Activated CD8-positive, alpha-beta T cell treated with anti-CD3 and anti-CD28 coated beads for 36 hours (primary cell): ENCODE measurements at places on chromosomes 4 and X.
A peak's percentile ranks its signal among the peaks of the same experiment; 100 is the strongest.

DNA sequence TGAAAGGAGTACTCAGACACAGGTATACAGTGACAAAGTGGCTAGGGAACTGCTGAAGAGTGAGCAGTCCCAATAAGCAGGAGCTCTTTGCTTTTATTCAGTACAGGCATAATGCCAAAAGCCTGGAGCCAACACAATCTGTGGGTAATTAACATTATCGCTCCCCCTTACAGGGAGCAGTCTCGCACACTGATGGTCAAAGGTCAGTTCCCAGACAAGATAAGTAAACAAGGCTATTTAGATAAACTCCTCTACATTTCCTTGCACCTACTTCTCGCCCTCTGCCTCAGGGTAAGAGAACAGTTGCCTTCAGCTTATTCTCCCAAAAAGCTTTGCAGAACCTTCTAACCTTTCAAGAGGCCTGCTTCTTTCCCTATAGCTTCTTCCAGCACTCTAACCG, 73.9 kb upstream of the TAF9B start:
- no peak for DNase-seq

- DNase-seq = no peak
Measured at GRCh38 chrX:17635231-17635630, 102.1 kb upstream of the SCML1 start.

DNA sequence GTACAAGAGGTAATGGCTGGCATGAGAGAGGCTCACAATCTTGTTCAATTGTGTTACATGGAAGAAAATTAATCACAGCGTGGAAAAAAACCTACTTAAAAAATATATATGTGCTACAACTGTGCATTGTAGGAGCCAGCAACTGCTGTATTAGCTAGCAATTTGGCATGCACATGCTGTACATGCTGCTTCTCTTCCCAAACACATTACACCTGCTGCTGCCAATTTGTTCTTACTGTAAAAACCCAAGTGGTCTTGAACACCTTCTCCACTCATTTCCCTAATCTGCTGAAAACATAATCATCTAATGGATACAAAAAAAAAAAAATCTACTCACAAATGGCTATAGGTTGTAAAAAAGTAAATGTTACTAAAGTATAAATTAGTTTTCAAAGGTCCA, 264.2 kb downstream of the INPP4B start:
- no peak for DNase-seq

GRCh38 chr4:170872794-170873193, 783.0 kb upstream of the AADAT start:
- no peak for DNase-seq

DNA sequence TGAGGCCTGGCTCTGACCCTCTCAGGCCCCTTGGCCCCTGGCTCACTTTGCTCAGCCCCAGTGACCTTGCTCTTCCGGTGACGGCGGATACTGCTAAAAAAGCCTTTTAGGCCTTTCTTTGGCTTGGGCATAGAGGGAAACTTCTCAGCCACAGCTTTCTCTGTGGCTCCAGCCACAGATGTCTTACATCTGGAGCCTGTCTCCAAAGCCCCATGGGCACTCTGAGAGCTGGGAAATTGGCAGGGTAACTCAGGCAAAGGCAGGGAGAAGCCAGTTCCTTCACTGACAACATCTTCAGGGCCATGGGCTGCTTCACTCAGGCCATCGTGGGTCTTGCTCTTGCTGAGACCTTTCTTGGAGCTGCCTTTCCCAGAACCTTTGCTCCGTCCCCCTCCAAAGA, 12.8 kb downstream of the AMER1 start:
- DNase-seq = no peak

- DNase-seq = no peak
Measured at GRCh38 chr4:69649207-69649606, 3.8 kb downstream of the UGT2A1 start.

- peak; percentile 63 for DNase-seq
Measured at GRCh38 chr4:108118505-108118904, 50.2 kb downstream of the LEF1 start.

- no peak for DNase-seq
Measured at GRCh38 chrX:117910216-117910615, 206.4 kb downstream of the KLHL13 start.

- DNase-seq = no peak
Measured at GRCh38 chr4:109155682-109156283, 146.7 kb downstream of the COL25A1 start.

GRCh38 chr4:2186865-2187172, 55.1 kb downstream of the HAUS3 start:
- no peak for DNase-seq

DNA sequence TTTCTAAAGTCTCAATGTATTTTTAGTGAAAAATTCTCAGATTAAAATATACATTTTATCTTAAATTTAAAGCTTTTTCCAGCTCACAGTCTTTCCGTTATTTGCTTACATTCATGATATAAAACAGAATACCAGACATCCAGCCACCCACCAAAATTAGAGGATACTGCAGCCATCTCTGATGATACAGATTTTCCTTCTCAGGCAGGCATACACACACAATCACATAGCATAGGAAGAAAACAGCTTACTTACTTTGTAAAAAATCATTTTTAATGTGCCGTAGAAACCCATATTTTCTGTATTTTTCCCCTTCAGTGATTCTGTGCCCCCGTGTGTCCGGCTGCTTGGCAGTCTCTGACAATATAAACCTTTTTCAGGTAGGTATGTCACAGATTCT, 183.7 kb downstream of the FBXW7 start:
- DNase-seq = no peak

DNA sequence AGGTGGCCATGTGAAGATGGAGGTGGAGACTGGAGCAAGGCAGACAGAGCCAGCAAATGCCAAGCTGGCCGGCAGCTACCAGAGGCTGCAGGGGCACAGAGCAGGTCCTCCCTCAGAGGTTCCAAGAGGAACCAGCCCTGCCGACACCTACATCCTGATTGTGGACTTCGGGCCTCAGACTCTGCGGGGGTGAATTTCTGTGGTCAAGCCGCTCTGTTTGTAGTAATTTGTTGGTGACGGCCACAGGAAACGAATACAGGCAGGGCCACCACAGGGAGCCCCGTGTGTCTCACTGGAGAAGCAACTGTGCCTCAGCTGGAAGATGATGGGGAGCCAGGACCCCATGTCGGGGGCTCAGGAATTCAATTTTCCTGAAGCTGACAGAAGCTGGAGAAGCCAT, 28.3 kb downstream of the ZFYVE28 start:
- DNase-seq = no peak

DNA sequence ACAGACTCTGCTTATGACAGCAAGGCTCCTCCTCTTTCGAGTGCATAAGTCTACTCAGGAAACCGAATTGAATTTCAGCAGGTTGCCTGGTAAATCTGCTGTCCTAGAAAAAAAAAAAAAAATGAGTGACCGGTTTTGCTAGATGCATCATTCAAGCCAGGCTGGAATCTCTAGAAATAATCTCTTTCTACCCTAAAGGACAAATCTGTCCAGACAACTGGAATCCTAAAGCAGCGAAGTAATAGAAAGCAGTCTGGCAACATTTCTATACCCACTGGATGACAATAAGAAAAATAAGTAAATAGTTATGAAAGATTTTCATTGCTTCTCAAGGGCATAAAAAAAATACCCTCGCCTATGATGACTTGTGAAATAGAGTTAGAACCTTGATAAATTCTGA, 703.5 kb downstream of the RPA4 start:
- no peak for DNase-seq

DNA sequence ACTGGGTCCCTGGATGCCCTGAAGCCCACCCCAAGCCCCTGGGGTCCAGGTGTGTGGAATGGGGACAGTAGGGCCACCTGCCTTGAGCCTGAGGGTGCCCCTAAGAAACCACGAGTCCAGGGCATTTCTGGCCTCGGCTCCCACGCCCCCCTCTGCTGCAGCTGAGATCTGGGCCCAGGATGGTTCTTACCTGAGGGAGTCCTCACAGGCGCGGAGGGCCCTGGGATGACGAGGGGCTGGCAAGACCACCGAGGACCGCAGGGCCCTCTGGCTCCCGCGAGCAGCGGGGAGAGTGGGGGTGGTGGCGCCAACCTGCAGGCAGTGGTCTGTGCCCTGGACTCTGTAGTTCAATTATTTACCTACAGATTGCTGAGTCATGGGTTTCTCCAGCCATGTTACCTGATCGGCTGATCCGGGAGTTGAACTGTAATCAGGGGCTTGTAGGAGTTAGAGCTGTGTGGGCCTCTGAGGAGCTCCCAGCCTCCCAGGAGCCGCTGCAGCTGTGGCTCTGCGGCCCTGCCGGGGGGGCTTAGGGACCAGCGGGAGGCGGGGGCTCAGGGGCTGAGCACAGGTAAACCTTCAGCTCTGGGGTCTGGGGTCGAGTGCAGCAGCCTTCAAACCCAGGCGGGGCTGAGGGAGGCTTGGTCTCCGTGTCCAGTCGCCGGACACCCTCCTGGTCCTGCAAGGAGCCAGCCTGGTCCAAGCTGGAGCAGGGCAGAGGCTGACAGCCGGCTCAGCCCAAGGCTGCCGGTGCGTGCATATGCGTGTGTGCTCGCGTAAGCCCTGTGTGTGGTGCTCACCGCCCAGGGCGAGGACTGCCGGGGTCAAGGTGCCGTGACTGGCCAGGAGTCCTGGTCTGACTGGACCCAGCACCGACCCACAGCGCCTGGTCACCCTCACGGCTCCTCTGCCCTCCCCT, at the start of gene SLC26A1:
Gene SLC26A1, minus strand, starts transcription at position 294 of the 919 bp plus-strand sequence. CDS start 1,701 bp downstream, outside the sequence.
- DNase-seq = no peak

- DNase-seq = no peak
Measured at GRCh38 chr4:74329307-74329706, 21.0 kb downstream of the EPGN start.

GRCh38 chr4:84697615-84698201, 114.8 kb downstream of the CDS1 start:
- no peak for DNase-seq

DNA sequence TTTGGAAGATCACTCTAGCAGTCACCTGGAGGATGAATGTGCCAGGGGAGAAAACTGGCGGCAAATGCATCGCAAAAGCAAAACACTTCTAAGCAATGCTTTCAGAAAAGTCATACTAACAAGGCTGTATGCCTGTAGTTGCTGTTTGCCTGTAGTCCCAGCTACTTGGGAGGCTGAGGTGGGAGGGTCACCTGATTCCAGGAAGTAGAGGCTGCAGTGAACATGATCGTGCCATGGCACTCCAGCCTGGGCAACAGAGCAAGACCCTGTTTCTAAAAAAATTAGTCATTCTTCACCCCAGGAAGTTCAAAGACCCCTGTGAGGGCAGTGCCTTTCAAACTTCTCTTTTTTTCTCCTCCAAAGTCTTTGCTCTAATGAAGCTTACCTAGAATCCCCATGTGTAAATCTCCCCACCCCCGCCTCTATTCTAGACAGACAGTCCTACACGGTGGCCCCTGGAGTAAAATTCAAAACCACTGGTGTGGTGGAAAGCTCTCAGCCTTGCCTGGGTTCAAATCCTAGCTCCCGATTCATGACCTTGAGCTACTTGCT, 5.5 kb downstream of the SOWAHD start:
- DNase-seq = no peak

DNA sequence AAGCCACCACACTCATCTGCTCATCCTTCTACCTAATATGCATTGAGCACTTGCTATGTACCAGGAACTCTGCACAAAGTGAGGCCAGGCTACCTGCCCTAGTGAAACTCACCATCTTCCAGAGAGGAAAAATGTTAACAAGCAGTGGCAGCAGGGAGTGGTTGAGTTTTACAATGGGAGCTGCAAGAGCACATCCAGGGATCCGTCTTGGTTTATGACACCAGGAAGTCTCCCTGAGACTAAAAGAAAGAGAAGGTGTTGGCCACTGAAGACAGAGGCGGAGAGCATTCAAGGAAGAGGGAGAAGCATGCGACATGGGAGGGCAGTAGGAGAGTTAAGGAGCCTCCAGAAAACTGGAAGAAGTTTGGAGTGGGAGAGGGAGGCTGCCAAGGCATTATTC, 178.1 kb upstream of the CPEB2 start:
- no peak for DNase-seq

DNA sequence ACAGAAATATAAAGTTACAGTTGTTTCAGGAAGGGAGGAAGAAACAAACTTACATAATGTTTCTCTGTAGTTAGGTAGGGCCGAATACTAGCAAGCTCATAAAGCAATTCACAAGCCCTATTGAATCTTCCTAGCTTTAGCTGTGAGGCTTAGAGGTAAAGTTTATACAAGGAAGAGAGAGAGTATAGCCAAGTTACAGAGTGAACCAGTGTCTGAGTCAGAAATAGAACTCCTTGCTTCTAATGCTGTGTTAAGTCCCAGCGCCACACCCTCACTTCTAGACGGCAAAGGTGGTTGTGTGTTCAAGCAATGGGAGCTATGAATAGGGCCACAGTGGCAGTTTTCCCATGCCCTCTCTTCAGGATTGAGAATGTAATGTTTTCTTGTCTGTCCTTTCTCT, 6.1 kb downstream of the LPAR4 start:
- no peak for DNase-seq

GRCh38 chrX:80229626-80230025, 190.6 kb upstream of the TENT5D start:
- DNase-seq = no peak

DNA sequence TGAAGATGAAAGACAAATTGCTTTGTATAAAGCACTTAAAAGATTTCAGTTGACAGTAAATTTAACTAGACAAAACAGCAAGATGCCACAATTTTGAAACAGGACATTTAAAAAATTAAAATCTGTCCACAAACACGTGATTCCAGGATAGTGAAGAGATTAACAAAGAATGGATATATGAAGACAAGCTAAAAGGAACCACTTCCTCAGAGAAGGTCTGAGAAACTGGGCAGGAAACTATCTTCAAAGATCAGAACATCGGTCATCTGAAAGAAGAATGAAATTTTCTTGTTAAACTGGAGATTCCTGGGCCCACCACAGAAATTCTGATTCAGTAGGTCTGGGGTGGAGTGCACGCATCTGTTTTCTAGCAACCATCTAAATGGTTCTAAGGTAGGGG, 1.4 kb downstream of the RWDD4 start:
- peak; percentile 20 for DNase-seq

DNA sequence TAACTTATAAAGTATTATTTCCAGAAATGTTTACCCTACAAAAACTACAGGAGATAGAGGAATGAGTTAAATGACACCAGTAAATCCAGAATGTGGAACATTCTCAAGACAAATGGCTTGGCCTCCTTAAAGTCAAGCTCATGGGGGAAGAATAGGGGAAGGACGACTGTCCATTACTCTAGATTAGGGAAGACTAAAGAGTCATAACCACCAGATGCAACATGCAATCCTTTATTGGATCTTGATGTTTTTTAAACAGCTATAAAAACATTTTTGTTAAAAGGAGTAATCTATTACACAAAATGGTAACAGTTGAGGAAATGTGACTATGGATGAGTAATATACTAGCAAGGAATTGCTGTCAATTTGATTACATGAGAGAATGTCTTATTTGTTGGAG, 11.1 kb downstream of the ACOT9 start:
- no peak for DNase-seq

DNA sequence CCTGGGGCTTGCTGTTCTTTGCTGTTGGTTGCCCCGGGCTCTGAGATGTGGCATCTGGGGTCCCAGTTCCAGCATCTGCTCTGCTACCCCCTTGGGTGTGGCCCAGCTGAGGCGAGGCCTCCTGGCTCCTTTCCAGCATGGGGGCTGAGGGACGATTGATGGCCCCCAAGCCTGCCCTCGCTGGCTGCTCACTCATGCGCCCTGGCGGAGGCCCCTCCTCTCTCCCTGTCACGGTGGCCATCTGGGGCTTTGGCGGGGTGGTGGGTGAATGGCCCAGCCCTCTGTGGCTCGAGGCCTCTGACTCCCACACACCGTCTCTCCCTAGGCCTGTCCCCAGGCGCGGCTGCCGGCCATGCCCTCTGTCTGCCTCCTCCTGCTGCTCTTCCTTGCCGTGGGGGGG, 1.8 kb downstream of the PLXNA3 start:
- DNase-seq = no peak
